Activated CD4-positive, alpha-beta T cell treated with anti-CD3 and anti-CD28 coated beads, Interleukin-2, amount 50 U/mL, for 24 hours (primary cell): ENCODE measurements at places on chromosomes 4 and X.

DNA sequence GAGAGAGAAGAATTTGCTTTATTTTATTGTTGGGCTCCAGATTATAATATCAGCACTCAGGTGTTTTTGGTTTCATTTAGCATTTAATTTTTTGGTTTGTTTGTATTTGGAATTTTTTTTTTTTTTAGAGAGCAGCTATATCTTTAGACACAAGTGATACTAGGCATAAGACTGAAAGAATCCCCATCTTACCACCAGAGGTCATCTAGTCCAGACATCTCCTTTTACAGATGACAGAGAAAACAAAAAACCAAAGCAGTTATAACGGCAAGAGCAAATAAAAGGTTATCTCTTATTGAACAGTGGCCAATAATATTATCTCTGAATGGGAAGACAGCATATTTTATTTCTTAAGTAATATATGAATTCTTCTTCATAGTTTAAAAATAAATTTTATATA, 22.8 kb downstream of the USP38 start:
- no peak for DNase-seq

DNA sequence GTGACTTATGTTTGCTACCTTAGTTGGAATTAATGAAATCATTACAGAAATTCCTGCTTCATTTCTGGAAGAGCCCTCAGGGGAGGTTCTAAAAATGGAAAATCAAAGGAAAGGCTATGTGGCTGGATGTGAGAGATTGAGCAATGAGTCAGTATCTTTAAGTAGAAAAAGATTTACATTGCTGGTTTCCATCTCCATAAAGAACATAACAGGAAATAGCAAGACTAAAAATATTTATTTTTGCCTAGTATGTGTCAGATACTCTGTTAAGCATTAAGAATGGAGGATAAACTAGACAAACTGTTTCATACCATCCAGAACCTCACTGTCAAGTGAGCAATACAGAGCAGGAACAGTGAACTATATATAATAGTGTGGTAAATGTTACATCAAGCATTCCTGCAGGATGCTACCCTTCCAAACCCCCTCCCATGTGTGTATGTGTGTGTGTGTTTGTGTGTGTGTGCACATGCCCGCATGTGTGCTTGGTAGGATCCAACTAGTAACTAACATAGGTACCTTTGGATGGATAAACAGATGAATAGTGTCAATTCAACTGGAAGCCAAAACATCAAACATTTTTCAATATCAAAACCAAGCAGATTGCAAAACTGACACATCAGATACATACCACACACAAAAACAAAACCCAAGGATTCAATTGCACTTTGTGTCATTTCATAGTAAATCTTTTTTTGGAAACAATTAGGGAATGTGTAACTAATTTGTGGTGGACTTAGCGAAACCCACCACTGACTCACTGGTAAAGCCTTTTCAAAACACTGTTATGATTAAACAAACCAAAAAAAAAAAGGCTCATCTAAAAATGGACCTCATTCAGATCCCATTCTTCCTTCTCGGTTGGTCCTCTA, 223.4 kb downstream of the SHROOM3 start:
- no peak for DNase-seq

GRCh38 chrX:9038244-9038643, 4.3 kb upstream of the FAM9B start:
- DNase-seq, result no peak

- DNase-seq, result no peak
These were observed 572.1 kb downstream of the C4orf33 start for GRCh38 chr4:129668092-129668491.

GRCh38 chrX:105781804-105782203, 40.5 kb upstream of the NRK start:
- no peak for DNase-seq

DNA sequence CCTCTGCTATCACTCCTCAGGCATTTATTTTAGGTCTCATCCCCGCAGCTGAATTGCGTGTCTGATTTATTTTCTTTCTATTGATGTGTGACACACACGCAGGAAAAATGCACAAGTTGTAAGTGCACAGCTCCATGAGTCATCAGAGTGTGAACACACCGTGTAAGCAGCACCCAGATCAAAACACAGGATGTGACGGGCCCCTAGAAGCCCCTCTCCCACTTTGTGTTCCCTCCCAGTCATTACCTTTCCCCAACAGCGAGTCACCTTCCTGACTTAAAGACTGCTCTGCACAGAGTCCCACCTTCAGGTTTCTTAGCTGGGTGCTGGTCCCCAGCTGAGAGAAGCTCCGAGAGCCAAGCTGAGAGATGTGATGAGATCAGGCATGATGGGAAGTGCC, 436.7 kb downstream of the MID1IP1 start:
- no peak for DNase-seq

DNA sequence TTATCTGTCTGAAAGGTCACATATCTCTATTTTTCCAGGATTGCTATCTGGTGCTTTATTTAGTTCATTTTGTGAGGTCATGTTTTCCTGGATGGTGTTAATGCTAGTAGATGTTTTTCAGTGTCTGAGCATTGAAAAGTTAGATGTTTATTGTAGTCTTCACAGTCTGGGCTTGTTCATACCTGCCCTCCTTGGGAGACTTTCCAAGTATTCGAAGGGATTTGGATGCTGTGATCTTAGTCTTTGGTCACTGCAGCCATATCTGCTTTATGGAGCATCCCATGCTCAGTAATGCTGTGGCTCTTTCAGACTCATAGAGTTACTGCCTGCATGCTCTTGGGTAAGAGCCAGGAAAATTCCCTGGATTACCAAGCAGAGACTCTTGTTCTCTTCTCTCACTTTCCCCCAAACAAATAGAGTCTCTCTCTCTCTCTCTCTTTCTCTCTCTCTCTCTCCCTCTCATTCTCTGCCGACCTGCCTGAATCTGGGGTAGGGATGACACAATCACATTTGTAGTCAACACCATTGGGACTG, 130.0 kb downstream of the AR start:
- no peak for DNase-seq

DNA sequence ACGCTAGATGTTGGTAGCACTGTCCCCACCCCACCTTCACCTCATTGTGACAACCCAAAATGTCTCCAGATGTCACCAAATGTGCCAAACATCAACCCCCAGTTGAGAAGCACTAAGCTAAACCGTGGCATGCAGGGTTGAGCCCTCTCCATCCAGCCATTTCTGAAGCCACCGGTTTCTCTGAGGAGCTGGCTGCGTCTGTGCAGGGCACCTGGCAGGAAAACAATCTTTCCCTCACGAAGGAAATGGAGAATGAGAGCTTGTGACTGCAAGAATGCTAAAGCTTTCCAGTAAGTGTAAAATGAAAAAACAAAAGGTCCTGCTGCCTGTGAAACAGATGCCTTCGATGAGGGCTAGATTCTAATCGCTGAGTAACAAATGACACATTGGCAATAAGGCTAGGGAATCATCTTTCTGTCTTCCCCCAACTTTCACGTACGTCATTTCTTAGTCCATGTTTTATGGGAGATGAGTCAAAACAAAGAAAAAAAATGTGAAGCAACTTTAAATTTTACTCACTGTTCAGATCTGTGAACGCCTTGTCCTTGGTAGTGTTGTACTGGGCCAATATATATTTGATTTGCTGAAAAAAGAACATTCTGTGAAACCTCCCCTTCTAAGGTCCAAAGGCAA, 59.9 kb downstream of the PROM1 start:
- DNase-seq, result no peak

DNA sequence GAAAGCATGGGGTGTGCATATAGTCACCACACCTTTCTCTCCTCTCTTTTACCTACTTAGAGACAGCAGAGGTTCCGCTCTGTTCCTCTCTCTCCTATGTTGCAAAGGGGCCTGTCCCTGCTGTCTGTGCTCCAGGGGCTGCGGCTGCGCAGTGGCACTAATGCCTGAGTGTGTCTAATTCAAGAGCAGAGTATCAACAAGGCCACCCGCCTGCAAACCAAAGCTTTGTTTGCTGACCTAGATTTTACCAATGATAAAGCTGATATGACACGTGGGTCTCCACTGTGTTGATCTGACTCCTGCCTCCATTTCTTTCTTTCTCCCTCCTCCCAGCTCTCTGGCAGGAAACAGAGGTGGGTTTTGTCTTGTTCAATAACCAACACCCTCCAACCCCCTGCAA, 74.9 kb downstream of the NSG1 start:
- DNase-seq, result no peak

GRCh38 chr4:168162604-168163003, 70.3 kb downstream of the ANXA10 start:
- DNase-seq, result no peak

DNA sequence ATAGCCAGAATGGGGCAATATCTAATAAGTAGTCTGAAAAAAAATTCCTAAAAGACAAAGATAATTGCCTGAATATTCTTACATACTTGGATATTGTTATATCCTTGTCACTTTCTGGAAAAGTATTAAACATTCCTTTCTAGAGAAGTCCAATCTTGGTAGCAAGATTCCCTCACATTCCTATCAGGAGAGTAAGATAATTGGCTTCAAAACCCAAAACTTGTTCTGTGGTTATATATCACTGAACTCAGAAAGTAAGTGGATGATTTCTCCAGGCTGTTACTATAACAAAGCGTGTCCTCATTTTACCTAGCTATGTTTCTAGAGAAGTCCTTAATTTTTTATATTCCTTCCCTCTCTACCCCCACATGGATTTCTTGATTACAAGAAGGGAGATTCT, 46.0 kb upstream of the TEX13A start:
- no peak for DNase-seq

DNA sequence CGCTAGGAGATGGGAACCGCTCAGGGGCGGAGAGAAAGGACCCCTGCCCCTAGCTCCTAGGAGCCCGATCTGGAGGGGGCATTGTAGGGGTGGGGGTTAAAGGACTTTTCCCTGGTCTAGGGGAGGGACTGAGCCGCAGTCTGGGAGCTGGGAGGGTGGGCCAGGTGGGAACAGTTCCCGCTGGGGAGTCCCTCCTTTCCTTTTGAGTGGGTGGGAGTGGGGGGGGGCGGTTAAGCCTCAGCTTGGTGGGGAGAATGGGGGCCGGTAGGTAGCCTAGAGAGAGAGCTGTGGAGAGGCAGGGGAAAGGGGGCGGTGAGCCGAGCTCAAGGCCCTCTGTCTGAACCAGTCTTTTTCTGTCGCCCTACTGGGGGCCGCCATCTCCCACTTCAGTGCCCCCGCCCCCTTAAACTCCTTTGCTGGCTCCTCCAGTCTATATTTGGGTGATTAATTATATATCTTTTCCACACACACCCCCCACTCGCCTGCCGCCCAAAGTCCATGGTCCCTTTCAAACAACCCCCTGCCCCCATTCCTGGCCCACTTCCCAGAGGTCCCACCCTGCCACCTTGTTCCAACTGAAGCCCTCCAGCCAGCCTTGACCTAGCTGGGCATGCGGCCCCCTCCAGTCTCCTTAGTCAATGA, 822 bp downstream of the ZNF275 start:
- DNase-seq, result no peak

DNA sequence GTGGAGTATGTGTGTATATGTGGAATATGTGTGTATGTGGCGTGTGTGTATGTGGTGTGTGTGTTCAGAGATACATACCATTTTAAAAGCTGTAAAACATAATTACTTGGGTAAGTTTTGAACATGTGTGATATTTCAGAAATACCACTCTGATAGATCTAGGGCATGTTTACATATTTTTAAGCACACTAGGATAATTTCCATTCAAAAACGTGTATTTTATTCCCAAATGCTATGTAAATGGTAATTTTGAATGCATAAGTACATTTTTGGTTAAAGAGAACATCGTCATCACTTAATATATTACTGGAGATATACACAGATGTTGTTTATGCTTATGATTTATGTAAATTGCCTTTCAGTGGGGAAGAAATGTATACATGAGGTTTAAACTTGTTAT, 34.7 kb upstream of the SHISA3 start:
- DNase-seq, result no peak

DNA sequence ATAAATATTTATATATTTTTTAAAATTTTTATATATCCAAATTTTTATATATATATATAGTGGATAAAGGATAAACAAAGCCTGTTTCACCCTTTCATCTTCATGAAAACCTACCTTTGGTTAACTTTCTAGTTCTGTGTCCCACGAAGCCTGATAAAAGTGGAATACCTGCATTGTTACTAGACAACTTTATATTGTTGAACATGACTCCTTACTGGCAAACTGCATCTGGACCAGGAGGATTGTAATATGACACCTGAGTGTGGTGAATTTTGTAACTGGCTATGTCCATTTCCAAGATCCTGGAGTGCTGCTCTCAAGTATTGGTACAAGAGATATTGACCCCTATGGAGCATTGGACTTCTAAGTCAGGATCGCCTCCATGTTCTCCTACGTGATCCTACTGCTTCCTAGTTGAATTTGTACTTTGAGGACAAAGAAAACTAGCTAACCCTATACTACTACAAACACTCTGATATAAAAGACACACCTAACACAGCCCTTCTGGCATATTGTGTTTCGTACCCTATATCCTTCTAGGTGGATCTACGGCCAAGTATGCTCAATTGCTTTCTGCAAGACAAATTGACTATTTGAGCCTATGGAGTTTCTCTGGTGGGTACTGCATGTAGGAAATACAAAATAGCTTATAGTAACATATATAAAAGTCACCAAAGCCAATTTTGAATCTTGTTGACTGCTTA, 61.3 kb upstream of the PRRG1 start:
- no peak for DNase-seq

DNA sequence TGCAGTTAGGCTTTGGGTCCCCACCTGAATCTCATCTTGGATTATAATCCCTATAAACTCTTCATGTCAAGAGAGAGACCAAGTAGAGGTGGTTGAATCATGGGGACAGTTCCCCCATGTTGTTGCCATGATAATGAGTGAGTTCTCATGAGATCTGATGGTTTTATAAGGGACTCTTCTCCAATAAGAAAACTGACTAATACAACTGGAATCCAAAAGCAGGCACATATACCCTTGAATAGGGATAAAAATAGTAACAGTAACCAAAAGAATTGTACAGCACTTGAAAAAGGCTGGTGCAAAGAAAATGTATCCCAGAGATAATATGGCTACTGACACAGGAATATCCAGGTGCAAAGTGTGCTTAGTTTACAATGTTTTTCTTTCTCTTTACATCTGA, 351.5 kb upstream of the MAD2L1 start:
- DNase-seq, result no peak

GRCh38 chr4:97786306-97786920, 356.9 kb downstream of the STPG2 start:
- no peak for DNase-seq

DNA sequence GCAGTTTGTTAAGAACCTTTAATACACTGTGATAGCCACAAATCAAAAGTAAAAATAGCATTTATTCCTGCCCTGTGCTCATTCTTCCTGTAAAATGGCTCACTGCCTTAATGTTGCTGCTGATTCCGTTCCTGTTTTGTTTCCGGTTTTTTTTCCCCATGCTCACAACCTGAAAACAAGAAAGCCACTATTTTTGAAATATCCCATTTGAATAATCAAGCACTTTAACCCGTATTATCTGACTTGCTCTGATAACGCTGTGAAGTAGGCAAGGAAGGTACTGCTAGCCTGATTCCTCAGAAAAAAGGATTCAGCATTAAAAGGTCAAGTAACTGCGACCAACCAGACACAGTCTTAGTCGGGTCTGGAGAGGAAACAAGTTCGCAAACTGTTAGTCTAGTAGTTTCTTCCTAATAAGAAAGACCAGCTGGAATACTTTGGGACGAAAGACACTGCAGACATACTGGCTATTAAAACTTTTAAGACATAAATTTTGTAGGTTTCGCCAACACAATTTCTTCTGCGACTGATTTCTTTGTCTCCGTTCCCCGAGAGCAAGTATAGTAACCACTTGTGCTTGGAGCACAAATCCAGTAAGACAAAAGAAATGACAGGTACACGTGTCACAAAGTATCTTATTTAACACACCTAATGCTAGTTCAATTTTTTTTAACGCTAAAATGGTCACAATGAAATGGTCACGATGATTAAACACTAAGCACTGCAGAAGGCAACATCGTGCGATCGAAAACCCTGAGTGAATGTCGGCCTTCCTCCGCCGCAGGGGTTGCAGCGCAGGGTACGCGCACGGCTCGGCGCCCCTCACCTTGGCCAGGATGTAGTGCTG, 802 bp downstream of the COX18 start:
- DNase-seq, result no peak
